ENCODE measurements at places on chromosomes 3 and 15.

DNA sequence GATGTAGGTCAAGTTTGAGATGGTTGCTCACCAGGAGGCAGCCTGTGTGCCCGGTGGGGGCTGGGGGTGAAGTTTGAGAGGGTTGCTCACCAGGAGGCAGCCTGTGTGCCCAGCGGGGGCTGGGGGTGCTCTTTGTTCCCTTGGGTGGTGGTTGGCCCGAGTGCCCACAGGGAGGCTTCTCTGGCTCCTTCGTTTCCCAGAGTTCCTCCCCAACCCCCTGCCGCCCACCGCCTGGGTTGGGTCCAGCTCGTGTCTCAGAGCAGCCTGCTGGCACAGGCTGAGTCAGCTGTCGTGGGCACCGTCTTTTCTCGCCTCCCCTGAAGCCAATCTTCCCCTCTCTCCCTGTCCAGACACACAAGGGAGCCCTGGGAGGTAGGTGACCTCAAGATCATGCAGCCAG, 3.1 kb downstream of the APBA2 start:
- no peak for DNase-seq

GRCh38 chr3:62942227-62942626, 67.0 kb upstream of the CADPS start:
- no peak for DNase-seq

GRCh38 chr3:23376516-23377248, 173.6 kb downstream of the UBE2E2 start:
- no peak for DNase-seq

- no peak for DNase-seq
Measured at GRCh38 chr15:84831028-84831427, 13.9 kb downstream of the ALPK3 start.

DNA sequence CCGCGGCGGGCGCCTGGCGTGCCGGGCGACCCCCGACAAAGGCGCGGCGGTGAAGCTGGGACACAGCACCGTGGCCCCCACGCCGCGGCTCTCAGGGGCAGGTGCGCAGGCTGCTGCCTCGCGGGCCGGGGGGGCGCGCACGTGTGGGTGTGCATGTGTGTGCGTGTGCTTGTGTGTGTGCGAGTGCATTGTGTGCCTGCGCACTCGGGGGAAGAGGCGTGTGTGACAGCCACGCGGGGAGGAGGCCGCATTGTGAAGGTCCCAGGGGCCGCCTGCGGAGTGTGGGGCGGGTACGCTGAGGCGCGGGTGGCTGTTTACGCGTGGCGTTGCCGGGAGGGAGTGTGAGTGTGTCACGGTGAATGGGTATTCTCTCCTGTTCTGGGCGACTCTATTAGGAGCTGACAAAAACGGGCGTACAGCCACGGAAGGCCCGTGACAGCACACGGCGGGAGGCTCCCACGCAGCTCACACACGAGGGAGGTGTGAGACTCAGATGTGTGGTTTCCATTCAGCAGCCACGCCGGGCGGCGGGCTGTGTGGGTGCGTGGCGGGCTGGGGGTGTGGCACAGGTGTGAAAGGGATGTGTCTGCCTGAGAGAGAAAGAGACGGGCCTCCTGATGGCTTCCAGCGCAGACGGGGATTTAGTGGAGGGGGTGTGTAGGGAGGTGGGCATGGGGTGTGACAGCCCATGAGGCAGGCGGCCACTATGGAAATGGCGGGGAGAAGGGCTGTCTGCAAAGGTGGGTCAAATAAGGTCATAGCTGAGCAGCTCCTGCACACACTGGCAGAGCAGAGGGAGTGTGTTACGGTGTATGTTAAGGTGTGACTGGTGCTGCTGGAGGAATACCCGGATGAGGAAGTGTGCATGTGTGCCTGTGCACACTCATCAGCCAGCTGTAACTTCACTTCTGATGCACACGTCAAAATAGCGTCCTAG, 750 bp downstream of the PODXL2 start:
- peak; percentile 61 for DNase-seq

DNA sequence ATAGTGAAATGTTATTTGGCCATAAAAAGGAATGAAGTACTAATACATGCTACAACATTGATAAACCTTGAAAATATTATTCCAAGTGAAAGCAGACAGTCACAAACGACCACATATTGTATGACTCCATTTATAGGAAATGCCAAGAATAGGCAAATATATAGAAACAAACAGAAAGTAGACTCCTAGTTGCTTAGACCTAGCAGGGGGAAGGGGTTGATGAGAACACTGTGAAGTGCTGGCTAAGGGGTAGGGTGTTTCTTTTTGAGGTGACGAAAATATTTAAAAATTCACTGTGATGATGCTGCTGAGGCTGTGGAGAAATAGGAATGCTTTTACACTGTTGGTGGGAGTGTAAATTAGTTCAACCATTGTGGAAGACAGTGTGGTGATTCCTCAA, 30.5 kb upstream of the XIRP1 start:
- no peak for DNase-seq

DNA sequence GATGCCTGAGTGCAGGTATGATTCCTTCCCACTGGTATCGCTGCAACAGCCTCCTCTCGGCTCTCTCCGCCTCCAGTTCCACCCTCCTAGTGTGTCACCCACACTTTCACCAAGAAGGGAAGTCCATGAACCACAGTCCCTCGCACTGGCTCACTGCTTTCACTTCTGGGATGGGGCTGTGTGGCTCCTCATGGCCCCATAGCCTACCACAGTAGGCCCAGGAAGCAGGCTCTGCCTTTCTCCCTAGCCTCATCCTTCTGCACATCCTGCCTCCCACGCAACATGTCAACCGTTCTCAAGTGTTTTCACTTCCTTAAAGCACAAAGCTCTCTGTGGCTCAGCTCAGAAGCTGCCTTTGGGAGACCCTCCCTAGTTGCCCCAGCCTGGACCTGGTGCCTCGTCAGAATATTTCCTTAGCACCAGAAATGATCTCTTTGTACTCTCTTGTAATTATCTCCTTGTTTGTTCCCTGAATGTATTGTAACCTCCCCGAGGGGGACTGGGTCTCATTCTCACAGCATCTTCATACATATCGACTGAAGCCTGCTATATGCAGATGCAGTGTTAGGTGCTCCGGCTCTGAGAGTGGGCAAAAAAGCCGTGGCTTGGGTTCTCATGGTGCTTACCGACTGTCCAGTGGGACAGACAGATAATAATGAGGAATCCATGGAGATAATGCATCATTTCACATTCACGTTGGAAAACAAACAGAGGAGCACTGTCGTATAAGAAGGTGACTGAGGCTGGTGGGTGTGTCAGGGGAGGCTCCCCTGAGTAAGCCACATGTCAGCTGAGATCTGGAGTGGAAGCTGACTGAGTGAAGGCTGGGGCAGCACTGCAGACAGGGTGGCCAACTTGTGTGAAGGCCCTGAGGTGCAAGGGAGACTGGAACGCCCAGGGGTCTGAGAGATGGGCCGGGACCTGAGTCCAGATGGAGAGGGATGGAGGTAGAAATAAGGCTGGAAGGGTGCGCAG, 107.1 kb downstream of the DGKG start:
- DNase-seq: peak; percentile 81

- no peak for DNase-seq
Measured at GRCh38 chr3:28348265-28348628, 274 bp upstream of the ZCWPW2 start.

GRCh38 chr15:98856532-98856907, 151.1 kb downstream of the PGPEP1L start:
- DNase-seq: no peak

DNA sequence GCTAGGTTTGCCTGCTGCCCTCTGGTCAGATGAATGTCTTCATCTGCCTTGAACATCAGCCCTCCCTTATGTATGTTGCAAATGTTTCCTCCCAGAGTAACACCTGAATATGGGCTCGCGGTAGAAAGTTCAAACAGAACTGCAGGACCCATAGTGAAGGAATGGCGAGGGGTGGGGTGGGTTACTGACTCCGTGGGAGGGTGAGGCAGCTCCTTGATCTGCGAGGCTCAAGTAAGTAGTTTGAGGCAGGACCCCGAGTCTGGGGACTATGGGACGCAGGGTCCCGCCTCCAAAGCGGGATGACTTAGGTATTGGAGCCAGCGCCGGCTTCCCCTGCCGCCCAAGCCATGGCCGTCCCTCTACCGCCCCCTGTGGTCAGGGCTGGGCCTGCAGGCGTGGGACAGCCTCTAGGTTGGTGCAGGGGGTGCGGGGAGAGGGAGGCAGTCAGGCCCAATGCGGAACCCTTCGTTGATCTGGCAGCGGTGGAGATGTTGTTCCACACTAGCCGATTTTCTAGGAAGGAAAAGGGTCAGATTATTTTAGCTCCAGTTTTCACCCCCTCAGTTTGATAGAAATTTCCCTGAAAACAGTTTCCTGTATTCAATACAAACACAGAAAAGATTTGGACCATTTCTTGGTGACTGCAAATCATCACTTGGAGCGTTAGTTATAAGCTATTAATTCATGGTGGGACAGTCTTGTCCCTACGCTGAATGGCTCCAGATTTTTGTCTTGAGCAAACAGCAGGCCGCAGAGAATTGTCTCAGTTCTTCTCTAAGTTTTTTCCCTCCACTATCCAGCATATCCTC, 72.3 kb downstream of the CORO2B start:
- no peak for DNase-seq

DNA sequence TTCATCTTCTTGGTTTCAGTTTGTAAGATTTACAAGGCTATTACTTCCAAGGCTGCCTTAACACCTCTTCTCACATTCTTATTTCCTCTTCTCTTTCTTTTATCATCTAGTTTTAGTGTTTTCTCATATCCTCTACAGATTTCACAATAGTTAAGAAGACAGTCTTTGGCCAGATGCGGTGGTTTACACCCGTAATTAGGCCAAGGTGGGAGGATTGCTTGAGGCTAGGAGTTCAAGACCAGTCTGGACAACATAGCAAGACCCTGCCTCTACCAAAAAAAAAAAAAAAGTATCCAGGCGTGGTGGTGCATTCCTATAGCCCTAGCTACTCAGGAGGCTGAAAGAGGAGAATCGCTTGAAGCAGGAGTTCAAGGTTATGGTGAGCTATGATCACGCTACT, 3.5 kb upstream of the ALDH1A2 start:
- no peak for DNase-seq

DNA sequence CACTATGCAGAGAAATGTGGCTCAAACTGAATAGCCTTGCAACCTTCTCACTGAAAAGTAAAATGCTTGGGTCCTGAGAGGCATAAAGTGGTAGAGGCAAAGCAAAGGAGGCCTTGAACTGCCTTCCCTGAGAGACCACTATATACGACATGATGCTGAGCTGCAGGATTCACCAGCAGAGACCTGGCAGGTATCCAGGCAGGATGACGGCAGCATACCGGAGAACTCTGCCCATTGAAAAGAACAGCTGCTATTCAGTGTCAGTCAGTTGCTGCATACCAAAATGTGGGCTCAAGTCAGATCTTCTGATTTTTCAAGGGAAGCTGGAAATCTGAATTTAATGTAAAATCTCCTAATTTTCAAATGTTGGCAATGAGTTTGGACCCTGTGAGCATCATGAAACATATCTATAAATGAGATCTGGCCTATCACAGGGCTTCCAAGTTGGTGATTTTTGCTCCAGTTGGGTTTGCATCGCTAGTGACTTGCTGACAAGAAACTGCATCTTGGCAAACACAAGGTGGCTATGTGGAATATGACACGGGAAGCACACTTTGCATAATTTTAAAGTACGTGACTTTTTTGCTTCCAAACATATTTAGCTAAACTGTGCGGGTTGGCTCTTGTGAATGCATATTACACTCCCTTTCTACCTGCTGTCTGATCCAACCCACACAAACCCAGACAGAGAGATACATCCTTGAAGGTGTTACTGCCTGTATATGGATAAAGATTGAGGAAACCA, 529.0 kb downstream of the AGBL1 start:
- DNase-seq: no peak

- DNase-seq: no peak
Measured at GRCh38 chr3:14543446-14543845, 3.3 kb upstream of the GRIP2 start.

GRCh38 chr3:122694966-122695365, 14.3 kb downstream of the PARP14 start:
- no peak for DNase-seq

DNA sequence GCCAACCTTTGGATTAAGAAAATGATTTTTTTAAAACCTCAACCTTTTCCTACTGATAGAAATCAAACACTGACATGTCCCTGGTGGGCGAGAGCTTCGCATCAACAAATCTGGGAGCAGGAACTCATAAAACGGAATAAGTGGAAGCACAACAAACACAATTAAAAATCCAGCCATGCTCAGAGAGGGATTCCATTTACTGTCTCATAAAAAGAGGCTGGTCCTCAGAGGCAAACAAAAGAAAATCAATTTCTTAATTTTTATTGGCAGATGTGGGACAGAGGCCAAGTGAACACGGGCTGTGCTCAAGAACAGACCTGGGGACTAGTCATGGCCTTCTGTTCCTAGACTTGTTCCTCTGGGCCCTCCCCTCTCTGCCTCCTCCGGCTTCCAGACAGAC, 214.5 kb downstream of the NTRK3 start:
- DNase-seq: no peak

DNA sequence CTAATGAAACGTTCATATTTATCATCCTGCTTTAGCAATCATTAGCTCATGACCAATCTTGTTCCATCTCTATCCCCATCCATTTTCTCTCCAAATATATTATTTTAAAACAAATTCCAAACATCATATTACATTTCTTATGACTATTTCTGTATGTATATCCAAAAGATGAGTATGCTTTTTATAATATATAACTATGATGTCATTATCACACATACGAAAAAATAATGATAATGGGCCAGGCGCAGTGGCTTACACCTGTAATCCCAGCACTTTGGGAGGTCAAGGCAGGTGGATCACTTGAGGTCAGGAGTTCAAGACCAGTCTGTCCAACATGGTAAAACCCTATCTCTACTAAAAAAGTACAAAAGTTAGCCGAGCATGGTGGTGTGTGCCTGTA, 280.4 kb downstream of the FHIT start:
- DNase-seq: no peak

DNA sequence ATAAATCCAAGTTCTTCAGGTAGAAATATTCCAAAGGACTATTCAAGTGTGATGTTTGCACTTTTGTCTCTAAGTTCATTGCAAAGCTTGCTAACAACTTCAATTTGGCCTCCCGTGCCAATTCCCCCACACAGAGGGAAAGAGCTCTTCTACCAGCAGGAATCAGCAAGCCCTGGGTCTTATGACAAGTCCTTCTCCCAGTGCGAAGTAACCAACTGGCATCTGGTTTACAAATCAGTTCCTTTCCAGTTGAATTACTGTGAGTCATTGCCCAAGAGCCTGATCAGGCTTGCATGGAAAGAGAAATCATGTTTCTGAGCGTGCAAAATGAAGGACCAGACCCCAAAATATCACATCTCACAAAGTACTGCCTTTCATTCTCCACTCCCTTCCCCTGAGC, 62.7 kb upstream of the SLCO3A1 start:
- DNase-seq: no peak

- no peak for DNase-seq
Measured at GRCh38 chr3:157237886-157238285, 77.9 kb upstream of the CCNL1 start.

DNA sequence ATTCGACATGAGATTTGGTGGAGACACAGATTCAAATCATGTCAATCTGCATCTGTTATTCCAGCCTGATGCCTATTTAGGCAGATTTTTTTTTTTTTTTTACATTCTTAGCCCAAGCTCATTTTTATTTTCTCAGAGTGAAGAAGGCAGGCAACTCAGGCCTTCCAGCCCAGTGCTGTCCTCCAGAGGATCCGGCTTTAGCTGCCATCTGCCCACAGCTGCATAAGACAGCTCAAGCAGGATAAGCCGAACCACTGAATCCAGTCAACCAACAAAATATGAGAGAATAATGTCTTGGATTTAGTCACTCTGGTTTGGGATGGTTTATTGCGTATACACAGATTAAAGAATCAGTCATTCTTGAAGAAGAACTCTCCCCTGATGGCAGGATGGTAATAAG, 19.9 kb upstream of the COLQ start:
- no peak for DNase-seq

- no peak for DNase-seq
Measured at GRCh38 chr3:46903341-46904302, 26.1 kb downstream of the PTH1R start.
